ENCODE measurements at places on chromosomes 7 and 10.
A peak's percentile ranks its signal among the peaks of the same experiment; 100 is the strongest.

DNA sequence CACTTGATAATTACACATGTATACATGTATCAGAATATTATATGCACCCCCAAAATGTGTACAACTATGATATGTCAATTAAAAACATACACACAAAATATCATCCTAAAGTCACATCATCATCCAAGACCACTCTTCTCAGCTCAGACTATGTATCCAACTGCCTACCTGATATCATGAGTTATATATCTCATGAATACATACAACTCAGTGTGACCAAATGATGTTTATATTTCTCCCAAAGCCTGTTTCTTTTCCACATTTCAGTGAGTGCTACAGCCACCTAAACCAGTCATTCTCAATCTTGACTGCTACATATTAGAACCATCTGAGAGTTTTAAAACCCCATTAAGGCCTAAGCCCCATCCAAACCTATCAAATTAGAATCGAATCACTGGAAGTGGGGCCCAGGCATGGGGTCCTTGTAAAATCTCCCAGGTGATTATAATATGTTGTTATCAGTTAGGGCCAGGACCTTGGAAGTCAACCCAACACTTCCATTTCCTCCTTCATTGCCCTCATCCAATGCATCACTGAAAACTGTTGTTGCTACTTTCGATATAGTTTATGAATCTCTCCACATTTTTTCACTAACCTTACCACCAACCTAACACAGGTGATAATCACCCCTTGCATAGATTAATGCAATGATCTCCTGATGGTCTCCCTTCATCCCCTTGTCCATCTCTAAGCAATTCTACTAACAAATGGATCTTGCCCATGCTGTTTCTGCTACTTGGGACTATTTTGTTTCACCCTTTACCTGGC, 53.8 kb upstream of the ITGB8 start:
- no peak for DNase-seq

GRCh38 chr7:80468931-80469714, 42.7 kb downstream of the GNAT3 start:
- DNase-seq = no peak

DNA sequence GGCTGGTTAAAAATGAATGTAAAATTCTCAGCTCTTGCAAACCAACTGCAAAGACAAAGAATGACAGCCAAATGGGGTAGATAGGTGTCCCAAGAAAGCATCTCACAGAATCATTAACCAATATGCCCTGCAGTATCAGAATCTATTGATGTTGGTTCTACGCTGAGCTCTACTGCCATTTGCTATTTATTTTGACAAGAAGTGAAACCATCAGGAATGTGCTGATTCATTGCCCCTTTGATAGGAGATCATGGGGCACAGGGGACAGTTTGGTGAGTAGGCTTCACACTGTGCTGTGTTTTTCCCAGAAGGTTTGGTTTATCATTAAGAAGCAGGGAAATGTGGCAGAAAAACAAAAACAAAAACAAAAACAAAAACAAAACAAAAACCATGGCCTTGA, 19.4 kb upstream of the CDC14C start:
- no peak for DNase-seq

- DNase-seq = no peak
Observed at GRCh38 chr10:32889631-32890212, 68.3 kb downstream of the ITGB1 start.

GRCh38 chr7:4845740-4846142, 16.1 kb downstream of the PAPOLB start:
- DNase-seq = peak; percentile 13

GRCh38 chr10:108388706-108389105, 1224.2 kb upstream of the SORCS1 start:
- no peak for DNase-seq

DNA sequence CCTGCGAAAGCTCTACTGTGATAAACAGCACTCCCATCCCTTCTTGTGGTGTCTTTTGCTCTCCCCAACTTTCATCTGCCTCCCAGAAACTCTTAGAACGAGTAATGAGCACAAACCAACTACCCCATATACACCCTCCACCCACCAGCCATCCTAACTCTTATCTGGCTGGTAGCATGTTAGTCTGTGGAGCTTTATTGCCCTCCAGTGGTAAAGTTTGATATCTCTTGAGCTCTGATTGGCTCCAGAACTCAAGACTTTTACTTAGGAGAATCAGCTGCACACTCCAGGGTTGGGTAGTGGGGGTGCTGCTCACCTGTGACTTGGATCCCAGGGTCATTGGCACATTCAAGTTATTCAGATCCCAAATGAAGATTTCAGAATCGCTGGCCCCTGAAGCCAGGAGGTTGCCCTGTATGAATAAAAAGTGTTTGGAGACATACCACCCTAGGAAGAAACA, 10.9 kb downstream of the SEC31B start:
- peak; percentile 88 for DNase-seq

DNA sequence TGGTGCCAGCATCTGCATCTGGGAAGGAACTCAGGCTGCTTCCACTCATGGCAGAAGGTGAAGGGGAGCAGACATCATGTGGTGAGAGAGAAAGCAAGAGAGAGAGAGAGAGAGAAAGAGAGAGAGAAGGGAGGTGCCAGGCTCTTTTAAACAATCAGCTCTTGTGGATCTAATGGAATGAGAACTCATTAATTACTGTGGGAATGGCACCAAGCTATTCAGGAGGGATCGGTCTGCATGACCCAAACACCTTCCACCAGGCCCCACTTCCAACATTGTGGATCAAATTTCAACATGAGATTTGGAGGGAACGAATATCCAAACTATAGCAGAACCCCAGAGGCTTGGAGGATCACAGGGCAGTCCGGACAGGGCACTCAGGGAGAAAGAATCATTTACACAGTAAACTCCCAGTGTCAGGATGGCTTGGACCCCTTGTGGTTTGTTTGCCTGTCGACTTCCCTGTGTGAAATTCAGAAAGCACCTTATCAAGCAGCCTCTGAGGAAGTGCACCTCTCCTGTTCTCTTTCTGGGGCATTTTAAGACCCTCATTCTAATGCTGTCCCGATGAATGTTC, 308.5 kb downstream of the REEP3 start:
- no peak for DNase-seq

- DNase-seq = no peak
Observed at GRCh38 chr7:16839646-16840045, 34.8 kb upstream of the AGR2 start.

GRCh38 chr10:7585228-7585627, 81.5 kb downstream of the ITIH5 start:
- DNase-seq = no peak

DNA sequence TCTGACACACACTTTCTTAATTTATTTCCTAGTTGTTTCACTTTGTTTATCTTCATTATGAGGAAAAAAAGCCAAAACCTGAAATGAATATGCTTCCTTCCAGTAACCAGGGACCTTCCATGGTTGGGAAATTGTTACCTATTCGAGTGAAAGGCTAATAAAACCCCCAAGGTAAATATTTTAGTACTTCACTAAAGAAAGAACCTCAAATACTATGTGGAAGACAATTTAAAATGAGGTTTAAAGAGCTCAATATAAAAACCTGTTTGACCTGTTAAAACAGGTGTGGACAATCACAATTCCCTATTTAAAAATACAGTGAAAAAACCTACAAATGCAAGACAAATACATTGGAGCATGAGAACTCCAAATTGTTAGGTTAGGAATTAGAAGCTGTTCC, 192.6 kb downstream of the CFTR start:
- DNase-seq = no peak

GRCh38 chr7:3338161-3338560, 37.1 kb downstream of the SDK1 start:
- DNase-seq = no peak

GRCh38 chr7:44311561-44312495, 13.6 kb downstream of the CAMK2B start:
- DNase-seq = no peak

Measured in Kasumi-1 (cell line).